Activated CD4-positive, alpha-beta T cell treated with anti-CD3 and anti-CD28 coated beads for 36 hours (primary cell): ENCODE measurements at places on chromosomes 16 and 17.

DNA sequence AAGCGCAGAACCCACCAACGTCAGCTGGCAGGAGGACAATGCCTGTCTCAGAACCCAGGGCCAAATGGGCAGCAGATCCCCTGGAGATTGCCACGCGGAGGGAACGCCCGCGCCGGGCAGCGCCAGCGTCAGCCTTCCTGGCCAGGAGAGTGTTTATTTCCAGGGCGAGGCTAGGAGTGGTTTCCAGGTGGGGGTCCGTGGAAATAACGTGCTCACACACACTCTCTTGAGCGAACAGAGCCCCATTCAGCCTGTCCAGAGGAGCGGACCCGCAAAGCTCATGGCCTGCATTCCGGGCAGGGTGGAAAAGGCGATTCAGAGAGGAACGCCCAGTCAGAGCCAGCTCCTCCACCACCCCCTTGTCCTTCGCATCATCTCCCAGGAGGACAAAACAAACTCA lies 40.3 kb downstream of the SDK2 start:
- no peak for DNase-seq

DNA sequence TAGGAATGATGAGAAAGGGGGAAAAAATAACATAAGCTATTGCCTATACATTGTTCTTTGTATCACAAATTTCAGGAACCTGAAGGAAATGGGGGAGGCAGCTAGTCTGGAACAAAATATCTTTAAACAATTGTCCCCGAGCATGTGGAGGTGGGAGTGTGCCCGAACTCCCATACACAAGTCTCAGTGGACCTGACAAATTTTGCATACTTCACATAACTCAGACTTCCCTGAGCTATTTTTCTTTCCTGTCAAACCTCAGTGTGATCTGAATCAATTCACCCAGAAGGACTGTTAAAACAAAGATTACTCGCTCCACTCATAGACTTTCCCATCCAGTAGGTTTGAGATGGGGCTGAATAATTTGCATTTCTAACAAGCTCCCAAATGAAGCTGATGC lies 1.6 kb upstream of the XPO6 start:
- no peak for DNase-seq

DNA sequence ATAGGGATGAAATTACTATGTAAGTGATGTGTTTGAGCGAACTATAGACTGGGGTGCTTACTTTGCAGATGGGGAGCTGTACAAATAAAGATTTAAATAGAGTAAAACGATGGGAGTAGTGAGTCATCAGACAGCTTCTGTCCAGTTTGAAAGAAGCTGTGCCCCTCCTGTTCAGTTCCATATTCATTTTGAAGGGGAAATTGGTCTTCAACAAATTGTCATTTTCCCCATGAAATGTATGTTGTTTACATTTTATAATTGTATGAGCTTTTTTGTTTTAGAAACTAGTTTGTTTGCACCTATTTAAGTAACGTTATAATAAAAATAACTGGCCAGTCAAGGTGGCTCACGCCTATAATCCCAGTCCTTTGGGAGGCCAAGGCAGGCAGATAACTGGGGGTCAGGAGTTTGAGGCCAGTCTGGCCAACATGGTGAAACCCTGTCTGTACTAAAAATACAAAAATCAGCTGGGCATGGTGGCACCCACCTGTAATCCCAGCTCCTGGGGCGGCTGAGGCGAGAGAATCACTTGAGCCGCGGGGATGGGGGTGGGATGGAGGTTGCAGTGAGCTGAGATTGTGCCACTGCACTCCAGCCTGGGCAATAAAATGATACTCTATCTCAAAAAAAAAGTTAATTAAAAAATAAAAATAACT lies 20.2 kb downstream of the SEC14L1 start:
- no peak for DNase-seq

- DNase-seq = no peak
Measured at GRCh38 chr17:28379814-28380801, 8.6 kb downstream of the SARM1 start.

GRCh38 chr17:61338874-61339478 lies 60.7 kb upstream of the TBX2 start:
- DNase-seq = no peak

DNA sequence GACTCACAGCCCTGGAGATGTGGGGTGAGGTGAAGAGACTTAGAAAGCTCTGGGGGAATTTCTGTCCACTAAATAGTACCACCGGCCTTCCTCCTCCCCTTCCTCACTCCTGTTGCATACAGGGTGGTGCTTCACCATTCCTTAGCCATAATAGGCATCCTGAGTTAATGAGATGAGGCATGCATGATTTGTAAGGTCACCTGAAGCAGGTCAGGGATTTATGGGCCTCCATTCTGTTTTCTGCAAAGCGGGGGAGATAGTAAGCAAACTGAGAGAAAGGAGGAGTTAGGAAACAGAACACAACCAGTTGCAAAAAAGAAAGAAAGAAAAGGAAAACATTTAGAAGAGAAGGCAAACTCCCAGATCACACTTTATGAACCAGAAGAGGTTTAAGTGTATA lies 9.3 kb upstream of the MYOCD start:
- no peak for DNase-seq

GRCh38 chr17:7955414-7956227 lies 23.6 kb downstream of the CNTROB start:
- DNase-seq = no peak

DNA sequence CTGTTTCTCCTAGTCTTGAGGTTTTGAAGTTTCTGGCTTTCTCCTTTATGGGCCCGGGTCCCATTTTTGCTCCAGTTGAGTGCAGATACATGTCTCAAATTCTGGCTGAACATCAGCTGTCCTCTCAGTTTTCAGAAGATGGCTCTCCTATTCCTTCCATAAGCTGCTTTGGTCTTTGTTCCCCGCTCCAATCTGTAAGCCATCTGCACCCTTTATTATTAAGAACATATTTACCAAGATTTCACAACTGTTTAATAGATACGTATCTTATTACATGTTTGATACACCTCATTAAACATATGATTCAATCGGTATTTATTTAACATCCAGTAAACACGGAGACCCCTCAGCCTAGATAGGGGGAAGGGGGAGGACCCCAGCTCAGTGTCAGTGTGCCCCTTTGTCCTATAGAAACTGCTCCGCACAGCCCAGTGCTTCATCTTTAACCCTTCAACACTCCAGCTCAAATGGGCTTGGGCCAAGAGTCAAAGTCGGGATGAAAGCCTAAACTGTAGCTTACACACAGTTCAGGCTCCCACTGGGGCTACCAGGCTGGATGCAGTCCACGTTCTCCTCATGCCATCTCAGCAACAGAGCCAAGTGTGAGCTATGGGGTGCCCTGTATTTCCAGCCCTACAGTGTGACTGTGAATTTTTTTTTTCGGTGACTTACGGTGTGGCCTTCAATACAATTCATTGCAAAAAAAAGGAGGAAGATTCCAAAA lies 166.0 kb upstream of the ZFHX3 start:
- DNase-seq = no peak

GRCh38 chr17:7191571-7192270 lies 12.6 kb upstream of the ASGR1 start:
- DNase-seq = peak; percentile 61

- DNase-seq = no peak
Measured at GRCh38 chr17:16189791-16190348, 25.5 kb downstream of the NCOR1 start.

DNA sequence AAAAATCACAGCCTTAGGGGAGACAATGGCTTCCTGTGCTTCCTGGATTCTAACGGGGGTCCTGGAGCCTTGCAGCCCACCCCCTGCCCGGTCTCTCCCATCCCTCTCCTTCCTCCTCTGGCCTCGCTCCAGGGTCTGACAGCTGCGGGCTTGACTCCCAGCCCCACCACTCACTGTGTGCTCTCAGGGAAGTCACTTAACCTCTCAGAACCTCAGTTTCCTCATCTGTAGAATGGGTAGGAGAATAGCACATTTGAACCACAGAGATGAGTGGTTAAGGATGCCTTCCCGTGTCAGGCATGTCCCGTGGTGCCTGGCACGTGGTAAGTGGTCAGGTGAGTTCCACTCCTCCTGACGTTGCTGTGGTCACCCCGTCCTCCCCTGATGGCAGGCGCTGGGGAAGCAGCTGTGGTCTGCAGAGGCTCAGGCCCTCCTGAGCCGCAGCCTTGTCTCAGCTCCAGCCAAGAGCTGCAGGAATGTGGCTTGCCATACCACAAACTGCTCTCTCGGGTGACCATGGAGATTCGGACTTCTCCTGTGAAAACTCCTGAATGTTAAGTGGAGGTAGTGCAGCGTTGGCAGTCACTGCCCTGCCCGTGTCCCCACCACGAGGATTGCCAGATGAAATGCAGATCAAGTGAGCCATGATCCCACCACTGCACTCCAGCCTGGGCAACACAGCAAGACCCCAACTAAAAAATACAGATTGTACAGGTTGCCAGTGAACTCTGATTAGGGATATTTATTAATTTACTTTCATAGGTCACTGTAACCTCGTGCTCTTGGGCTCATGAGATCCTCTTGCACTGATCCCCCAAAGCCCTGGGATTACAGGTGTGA lies 85.7 kb downstream of the NT5M start:
- no peak for DNase-seq

GRCh38 chr17:15509095-15509494 lies 41.7 kb upstream of the CDRT4 start:
- no peak for DNase-seq

DNA sequence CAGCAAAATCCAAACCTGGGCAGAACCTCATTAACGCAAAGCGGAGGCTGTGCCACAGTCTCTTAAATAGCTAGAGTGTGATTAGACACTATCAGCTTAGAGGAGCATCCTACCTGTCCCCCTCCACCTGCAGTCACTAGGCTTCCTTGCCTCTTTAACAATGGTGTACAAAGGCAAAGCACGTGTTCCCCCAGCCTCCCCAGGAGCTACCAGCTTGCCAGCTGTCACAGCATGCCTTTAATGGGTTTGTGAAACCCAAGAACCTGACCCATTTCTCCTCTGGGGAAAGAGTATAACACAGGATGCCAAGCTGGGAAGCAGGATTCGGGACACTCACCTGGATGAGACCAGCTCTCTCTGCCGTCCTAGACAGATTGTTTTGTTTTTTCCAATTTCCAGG lies 37.2 kb upstream of the TBX2 start:
- DNase-seq = no peak

DNA sequence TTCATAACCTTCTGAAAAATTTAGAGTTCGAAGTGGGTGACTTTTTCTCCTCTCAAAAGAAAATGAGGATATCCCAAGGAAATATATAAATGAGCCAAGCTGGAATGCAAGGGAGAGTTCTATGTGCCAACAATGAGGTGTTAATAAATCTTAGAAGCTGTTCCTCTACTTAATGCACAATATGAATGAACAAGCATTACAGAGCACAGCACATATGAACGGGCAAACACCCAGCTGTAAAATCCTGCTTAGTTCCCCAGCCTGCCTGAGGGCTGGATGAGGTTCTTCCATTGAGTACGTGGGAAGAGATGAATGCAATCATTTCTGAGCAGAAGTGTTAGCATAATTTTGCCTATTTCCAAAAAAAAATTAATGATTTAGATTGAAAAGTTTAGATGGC lies 58.1 kb downstream of the WDR59 start:
- no peak for DNase-seq

GRCh38 chr17:11642655-11643054 lies 44.4 kb downstream of the DNAH9 start:
- no peak for DNase-seq

- DNase-seq = no peak
Measured at GRCh38 chr17:61426482-61427304, 25.5 kb upstream of the TBX4 start.

- peak; percentile 94 for DNase-seq
Measured at GRCh38 chr17:42832934-42833766, at the start of gene PSME3. TSS of gene PSME3 (plus strand) at chr17:42833397. CDS start at chr17:42833632, 235 bp downstream.

DNA sequence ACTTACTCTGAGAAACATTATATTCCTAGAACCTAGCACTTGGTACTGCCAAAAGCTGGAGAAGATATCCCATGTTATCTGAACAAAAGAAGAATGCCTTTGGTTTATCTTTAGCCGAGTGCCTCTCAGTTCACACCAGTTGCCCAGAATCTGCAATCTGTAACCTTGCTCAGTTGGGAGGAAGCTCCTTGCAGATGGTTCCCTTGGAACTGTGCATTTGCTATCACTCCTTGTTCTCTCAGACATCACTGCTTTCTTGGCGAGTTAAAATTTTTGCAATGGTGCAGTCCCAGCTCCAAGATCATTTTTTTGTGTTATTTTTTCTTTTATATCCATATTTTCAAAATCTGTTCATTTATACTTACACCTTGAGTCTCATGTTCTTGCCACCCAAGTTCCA lies 446.5 kb downstream of the KCNJ2 start:
- no peak for DNase-seq

DNA sequence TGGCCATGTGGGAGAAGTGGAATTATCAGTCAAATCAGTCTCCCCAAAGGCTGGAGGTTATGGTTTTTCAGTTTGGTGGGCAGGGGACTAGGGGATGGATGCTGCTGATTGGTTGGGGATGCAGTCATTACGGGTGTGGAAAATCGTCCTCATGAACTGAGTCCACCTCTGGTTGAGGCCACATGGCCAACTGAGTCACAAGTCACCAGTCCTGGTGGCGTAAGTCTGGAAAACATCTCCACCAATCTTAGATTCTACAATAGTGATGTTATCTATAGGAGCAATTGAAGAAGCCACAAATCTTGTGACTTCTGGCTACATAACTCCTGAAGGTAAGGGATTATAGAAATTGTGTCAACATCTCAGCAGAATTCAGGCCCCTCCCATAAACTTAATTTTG lies 5.2 kb upstream of the RNF135 start:
- no peak for DNase-seq

DNA sequence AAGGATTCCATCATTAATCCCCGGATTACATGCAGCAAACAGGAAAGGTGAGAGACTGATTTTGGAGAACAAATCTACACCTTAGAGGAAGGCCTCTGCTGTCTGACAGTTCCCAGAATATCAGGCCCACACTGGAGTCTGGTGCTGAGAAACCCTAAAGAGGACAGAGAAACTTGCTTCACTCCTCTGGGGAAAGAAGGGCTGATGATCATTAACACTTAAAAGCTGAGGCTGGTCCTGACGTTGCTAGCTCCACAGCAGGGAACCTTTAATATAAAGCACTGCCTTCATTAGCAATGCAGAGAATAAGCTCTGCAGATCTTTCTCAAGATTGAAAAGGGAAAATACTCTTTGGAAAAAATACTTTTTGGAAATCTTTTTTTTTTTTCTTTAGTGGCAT lies 1472.4 kb upstream of the GOT2 start:
- no peak for DNase-seq

DNA sequence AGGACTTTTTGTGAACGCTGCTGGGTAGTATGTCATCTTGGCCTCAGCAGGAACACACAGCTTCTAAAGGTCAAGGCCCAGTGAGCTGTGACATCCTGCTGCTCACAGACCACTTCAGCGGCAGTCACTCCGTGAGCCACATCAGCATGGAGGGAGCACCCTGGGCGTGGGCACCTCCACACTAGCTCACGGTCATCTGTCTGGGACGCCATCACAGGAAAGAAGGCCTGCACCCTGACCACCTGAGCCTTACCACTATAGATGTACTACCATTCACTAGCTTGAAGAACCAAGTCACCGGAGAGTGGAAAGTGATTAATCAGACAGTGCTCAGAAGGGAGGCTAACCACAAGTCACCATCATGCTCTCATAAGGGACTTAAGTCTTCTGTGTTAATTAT lies 3.3 kb downstream of the AXIN1 start:
- DNase-seq = no peak
